ENCODE measurements at places on chromosomes 16 and 17.

DNA sequence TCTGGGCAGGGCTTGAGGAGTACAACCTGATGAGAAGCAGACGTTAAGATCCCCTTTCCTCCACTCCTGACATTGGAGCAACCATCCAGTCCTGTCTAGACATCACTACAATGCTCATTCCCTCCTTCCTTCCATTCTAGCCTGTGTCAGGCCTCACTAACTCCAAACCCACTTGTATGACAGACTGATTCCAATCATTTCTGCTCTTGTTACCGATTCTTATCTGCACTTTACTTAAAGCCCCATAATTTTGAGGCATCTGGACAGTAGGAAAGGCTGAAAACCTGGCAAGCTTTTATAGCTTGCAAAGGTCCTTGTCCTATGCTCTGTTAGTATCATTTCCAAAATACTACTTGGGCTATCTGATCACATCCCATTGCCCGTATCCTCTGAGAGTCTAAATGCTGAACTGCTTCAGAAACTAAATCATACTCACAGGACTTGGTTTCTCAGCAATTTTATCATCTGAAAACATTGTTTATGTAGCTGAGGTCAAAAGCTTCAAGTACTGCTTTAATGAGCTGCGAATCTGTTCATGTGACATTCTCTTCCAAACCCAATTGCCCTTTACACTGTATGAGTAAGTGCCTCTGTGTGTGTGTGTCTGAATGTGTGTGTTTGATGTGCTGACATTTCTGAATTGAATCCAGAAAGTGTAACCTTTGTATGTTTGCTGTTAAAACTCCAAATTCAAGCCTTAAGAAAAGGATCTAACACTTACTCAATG is 57.2 kb upstream of the CACNG3 start:
- DNase-seq: no peak

- no peak for DNase-seq
Measured at GRCh38 chr17:69949973-69950695, 124.9 kb upstream of the KCNJ16 start.

DNA sequence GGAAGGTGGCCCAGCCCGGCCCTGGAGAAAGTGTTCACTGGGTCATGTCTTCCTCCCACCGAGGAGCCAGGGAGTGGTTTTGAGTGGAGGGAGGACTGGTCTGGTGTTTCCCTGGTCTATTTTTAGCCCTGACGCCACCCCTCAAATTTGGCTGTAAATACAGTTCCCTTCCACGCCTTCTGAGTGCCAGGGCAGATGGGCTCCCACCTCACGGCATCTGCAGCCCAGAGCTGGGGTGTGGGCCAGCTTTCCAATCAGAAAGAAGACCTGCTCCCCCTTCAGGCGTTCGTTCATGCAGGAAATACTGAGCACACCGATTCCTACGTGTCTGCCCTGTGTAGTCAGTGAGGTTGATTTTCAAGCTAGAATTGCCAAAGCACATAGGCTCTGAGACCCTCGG is 53.7 kb downstream of the SNX20 start:
- no peak for DNase-seq

- no peak for DNase-seq
Measured at GRCh38 chr17:68006797-68007196, 10.5 kb upstream of the C17orf58 start.

GRCh38 chr17:40430272-40431230 is 12.7 kb upstream of the IGFBP4 start:
- no peak for DNase-seq

- DNase-seq: no peak
Measured at GRCh38 chr16:65314627-65315008, 192.8 kb upstream of the CDH11 start.

DNA sequence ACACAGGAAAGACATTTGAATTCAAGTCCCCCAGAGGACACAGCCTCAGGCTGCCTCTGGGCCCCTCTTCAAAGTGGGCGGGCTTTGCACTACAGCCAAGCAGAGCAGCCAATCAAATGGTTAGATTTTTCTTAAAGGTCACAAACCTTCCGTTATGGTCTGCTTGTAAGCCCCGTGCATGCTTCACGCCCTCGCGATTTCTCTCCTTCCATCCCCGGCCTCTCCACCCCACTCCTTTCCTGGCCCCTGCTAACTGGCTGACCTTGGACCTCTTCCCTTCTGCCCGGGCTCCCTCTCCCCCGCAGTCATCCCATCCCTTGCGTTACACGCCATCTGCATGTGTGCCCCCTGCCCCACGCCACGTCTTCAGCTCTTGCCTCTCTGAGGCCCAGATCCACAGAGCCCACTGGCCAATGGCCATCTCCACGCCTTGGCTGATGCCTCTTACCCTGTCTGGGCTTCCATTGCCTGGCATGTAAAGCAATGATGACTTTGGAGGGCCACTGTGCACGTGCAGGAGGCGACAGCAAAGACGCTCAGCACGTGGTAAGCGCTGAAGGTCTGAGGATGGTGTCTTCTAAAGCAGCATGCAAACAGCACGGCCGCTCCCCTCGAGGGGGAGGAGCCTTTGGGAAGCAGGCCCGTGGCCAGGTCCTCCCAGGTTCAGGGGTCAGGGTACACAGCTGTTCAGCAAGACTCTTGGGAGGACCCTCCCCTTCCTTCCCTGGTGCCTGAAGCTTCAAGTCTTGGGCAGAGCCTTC is 86.8 kb downstream of the ZDHHC7 start:
- no peak for DNase-seq

- DNase-seq: no peak
Measured at GRCh38 chr16:28167221-28167620, 44.5 kb downstream of the XPO6 start.

GRCh38 chr16:64907844-64908243 is 214.0 kb downstream of the CDH11 start:
- no peak for DNase-seq

DNA sequence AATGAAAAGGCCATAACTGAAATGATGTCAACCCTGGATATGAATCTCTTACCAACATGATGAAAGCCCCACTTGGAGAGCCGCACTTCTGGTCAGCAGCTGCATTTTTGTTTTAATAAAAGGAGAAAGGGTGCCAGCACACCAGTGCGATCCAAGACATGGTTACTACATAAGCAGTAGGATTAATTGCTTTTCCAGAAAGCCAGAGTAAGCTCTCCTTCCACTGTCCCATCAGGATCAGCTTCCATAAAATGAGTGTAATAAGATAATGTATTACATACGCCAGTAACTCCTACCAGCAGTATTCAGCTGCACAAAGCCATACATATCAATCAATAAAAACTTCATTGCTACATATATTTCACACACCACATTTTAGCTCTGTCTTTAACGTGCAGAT is 26.3 kb upstream of the NACA2 start:
- no peak for DNase-seq

GRCh38 chr17:15290605-15291004 is 25.5 kb upstream of the PMP22 start:
- DNase-seq: no peak

DNA sequence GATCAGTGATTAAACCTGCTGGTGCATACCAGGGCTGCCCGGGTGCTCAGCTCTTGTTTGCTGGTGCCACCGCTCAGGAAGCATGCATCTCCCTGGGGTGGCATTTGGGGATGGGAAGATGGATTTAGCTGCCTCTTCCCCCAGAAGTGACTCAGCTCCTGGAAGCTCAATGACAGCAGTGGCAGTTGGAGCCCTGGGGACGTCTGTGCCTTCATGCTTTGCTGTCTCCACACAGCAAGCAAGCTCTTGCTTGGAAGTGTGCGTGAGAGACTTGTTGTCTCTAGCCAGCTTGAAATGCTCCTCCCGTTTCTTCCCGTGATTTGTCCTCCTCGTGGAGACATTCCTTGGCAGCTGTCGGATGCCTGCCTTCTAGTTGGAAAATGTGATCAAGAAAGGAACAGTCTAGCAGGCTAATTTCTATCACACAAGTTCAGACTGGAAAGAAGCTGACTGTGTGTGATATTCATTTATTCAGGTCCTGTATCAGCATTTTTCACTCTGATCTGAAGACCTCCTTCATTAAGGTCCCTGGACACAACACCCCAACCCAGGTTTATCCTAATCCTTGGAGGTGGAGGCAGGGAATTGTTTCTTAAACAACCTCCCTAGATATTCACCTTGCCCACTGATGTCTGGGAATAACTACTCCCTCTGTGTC is 73.0 kb downstream of the BMERB1 start:
- no peak for DNase-seq

DNA sequence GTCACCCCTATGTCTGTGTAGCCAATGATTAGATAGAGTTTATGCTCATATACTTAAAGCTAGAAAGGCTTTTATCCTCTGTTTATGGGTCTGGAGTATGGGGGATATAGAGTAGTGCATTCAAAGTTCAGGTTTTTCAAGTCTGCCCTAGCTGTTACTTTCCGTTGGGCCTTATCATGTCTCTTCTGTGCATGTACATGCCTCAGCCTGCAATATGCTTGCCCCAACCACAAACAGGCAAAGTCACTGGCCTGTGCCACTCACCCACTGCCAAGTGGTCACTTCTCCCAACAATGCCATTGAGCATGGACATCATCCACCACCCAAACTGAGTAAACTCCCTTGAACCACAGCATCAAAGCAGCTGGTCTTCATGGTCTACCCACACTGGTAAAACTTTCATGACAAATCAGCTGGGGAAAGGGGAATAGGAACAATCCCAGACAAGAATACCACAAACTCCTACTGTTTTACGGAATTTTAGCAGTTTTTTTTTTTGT is 70.3 kb upstream of the C17orf78 start:
- no peak for DNase-seq

GRCh38 chr16:9650284-9650683 is 531.9 kb downstream of the GRIN2A start:
- DNase-seq: no peak

DNA sequence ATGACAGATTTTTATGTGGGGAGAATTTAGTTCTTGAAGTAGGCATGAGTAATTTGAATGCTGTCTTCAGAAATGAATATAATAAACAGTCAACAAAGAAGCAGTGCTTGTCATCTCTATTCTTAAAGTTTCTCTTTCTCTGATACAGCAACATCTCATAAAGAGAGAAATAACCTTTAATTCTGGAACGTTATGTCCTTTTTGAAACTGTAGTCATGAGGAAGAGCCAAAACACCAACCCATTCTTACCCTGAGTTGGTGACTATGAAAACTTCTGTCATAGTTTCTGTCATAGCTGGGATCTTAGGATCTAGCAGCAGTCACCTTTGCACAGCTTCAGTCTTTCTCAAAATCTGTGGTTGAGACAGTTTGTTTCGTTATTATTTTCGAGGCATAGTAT is 15.3 kb upstream of the RASL10B start:
- DNase-seq: no peak

DNA sequence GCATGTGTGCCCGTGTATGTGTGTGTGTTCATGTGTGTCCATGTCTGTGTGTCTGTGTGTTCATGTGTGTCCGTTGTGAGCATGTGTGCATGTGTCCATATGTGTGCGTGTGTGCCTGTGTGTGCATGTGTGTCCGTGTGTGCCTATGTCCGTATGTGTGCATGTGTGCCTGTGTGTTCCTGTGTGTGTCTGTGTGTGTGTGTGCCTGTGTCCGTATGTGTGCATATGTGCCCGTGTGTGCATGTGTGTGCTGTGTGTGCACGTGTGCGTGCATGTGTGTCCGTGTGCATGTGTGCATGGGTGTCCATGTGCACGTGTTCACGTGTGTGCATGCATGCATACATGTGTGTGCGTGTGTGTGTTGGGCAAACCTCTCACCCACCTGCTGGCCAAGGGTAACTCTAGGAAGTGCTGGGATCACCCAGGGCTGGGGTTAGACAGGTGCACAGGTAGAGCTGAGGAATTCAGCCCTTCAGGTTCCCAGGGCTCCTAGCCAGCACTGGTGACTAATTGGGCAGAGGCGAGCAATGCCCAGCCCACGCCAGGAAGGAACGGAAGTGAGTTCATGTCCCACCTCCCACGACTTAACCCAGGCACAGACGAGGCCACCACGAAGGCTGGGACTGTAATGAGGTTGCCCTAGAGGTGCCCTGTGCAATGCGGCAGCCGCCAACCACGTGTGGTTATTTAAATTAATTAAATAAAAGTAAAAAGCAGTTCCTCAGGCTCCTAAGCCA is 8.2 kb upstream of the CSNK1D start:
- no peak for DNase-seq

DNA sequence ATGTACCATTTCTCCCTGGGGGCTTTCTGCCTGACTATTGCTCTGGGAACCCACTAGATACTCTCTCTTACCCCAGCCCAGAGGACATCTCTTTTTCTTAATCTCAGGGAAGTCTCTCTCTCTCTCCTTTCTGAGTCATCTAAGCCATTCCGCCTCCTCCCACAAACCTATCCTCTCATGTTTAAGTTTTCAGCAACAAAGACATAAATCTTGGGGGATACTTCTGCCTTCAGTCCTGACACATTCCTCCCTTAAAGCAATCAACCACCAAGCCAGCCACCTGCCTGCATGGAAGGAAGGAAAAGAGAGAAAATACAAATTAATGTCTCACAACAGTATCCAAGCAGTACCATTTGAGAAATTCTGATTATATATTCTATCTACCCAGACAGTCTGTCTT is 128.8 kb downstream of the HS3ST2 start:
- no peak for DNase-seq

DNA sequence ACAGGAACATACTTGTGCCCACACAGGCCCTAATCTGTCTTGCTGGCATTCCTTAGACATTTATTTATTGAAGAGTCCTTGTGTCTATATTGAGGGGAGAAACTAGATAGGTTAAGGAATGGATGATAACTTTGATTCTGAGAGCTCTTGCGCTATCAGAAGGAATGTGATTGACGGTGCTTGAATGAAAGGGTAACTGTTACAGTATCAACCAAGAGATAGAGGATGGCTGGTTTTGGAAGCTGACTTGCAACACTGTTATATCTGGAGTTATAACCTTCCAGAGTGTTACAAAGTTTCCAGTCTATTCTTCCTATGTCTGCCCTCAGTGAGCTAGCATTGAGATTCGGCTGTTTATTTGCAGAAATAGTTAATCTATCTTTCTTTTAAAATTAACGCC is 36.5 kb downstream of the PRKCA start:
- no peak for DNase-seq

DNA sequence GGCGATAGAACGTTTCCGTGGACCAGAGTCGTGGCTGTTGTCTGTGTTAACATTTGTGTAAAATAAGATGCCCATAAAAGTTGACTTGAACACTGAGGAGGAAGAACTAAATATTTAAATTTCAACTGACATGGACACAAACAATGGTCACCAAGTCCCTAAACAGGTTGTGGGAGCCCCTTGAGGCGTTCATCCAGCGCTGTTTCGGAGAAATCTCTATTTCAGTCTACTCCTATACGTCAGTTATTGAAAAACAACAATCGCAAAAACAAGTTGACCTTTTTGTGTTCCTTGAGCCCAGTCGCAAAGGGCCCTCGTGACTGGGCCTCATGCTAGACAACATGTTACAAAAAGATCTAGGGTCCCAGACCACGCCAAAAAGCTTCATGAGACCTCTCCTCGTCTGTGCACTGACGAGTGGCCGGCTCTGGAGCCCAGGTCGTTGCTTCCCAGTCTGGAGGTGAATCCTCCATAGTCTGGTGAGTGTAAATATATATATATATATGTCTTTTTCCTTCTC is 439 bp upstream of the TMEM231 start:
- no peak for DNase-seq

- DNase-seq: no peak
Measured at GRCh38 chr16:62967611-62968010, 931.4 kb upstream of the CDH8 start.

GRCh38 chr17:4678448-4679026 is 25.4 kb downstream of the PELP1 start:
- DNase-seq: no peak
